ENCODE measurements at places on chromosomes 16 and 17.

DNA sequence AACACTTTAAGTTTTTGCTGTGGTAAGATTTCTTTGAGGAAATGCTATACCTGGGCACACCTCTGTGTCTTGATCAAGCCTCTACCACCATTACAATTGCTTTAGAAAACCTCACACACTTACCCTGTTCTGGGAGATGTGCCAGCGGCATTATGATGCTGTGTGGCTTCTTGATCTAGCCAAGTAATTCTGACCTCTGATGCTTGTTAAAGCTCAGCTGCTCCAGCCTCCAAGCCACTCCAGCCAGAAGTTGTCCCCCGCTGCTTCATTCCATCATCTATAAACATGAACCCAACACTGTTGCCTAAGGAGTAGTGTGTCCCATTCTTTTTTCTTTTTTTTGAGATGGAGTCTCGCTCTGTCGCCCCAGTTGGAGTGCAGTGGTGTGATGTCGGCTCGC, 60.1 kb downstream of the CYLD start:
- DNase-seq = no peak

- no peak for DNase-seq
Observed at GRCh38 chr16:17723531-17724134, 252.9 kb upstream of the XYLT1 start.

GRCh38 chr17:2995886-2996809, 67.3 kb downstream of the OR1D5 start:
- DNase-seq = no peak

DNA sequence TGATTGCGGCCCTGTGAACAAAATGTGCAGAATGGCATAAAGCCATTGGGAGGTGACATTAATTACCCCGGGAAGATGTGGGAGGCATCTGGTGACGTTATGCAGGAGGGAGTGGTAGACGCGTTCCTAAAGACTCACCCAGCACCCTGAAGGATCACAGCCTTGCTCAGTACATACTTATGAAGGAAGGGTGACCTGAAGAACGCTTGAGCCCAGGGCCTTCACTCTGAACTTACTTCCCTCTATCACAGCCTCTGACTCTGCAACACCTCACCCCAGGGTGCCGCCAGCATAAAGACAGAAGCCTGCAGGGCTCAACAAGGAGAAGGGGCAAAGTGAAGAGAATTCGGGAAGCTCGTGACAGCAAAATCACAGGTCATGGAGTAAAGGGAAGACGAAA, 9.4 kb downstream of the MFSD6L start:
- no peak for DNase-seq

DNA sequence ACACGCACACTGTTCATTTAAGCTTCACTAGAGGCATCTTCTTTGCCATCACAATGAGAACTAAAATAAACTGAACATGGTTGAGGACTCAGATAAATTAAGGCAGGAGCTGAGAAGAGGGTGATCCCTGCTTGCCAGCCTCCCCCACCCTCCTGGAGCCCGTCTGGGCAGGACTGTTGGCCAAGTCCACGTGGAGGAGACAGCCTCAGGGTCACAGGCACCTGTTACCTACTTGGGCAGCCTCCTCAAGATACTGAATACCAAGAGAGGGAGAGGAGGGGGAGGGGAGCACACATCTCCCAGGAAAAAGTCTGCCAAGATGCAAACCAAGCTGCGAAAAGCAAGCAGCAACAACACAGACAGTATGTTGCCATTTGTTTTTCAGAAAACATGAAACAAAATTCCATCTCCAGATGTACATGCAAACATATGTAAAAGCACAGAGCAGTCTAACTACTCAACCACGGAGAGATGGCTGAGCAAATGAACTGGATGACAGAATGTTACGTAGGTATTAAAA, 67.4 kb downstream of the SLC39A11 start:
- DNase-seq = no peak

DNA sequence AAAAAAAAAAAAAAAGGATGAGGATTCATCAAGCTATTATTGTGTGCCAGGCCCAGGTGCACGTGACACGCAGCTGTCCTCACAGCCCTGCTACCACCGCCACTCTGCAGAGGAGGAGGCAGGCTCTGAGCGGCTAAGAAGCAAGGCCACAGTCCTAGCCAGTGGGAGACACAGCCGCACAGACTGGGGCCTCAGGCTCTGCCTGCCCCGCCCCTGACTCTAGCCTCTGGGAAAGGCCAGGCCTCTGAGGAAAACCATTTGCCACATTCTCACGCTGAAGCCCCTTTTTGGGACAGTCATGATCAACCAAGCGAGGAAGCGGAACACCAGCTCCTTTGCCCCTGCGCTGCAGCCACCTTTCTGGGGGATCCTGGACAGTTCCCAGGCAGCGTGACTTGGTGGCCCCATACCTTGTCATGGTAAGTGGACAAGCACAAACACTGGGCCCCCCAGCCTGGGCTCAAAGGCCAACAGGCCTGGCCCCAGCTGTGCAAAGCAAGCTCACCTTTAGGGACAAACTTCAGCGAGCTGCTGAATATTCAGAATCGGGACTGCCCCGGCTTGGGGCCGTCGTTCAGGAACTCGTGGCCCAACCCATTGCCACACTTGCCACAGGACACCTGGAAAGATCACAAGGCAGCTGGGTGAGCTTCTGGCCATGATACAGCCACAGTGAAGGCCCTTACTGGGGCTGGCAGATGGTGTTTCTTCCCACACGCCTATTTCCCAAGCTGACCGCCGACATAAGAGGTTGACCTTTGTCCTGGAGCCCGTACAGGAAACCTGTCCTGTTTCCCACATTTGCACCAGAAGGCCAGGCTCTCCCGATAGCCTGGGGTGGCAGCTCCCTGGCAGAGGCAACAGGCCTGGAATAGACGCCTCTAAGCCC, 2.5 kb downstream of the MSRB1 start:
- no peak for DNase-seq
